ENCODE measurements at places on chromosomes 7 and 10.
A peak's percentile ranks its signal among the peaks of the same experiment; 100 is the strongest.

- DNase-seq, result no peak
These were observed 48.4 kb downstream of the ATE1 start for GRCh38 chr10:121879476-121879875.

GRCh38 chr10:106694696-106695095, 469.8 kb downstream of the SORCS1 start:
- no peak for DNase-seq

DNA sequence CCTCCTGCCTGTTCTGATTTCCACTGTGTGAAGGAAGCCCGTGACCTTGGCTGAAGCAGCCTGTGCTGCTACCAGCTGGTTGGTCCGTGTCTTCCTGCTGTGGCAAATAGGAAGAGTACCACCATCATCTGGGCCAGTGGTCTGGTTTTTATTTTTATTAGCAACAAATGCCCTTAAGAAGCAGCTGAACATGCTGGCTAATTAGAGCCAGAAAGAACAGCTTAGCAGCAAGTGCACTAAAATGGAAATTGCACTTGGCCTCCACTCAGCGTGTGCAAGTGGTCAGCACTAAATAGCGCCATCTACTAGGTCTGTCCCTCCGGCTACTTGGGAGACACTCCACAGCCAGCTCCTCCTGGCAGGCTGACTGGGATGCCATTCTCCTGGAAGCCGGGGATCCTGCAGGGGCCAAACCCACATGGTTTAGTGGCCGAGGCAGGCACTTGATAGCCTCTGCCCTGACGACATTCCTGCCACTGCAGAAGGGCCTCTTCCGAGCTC, 690.3 kb upstream of the FOXK1 start:
- DNase-seq, result no peak

- DNase-seq, result peak; percentile 1
These were observed 217.9 kb downstream of the ARHGAP21 start for GRCh38 chr10:24505759-24506158.

- no peak for DNase-seq
These were observed 43.1 kb downstream of the CHST15 start for GRCh38 chr10:124050021-124051015.

DNA sequence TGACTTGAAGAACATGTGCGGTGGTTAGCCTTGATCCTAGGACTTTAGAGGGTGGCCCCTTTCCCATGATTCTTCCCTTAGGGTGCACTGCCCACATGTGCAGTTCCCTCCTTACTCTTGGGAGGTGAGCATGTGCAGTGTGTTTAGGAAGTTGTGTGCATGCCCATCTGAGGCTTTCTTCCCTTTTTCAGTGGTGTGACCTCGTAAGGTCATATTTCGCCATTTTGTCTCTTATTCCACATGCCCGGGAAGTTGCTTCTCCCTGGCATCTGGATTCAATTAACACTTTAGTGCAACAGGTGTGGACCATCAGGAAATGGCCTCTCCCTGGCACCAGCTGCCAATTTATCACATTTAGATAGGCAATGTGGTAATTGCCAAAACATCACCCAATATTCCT, 380.6 kb upstream of the VSTM2A start:
- DNase-seq, result no peak

DNA sequence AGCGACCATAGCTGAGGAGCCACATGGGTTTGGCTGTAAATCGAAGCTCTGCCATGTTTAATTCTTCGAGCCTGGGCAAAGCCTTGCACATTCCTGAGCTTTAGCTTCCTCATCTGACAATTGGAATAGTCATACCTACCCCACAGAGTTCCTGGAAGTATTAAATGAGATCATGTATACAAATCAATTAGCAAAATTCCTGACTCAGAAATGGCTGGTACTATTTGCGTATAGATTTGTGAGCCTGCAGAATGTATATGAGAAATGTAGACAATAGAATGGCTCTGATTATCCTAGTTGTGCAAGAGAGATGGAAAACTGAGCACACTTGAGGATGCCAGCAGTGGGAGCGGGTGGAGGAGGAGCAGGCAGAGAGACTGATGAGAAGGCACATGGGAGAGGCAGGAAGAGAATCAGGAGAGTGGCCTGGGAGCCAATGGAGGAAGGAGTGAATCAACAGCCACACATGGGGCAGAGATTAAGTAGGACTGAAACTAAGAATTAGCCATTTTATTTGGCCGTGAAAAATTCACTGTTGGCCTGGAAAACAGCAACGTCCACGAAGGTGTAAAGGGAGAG, 128.0 kb upstream of the C1GALT1 start:
- no peak for DNase-seq

GRCh38 chr7:105775580-105775979, 100.8 kb downstream of the ATXN7L1 start:
- peak; percentile 15 for DNase-seq

GRCh38 chr10:30751678-30752331, 122.3 kb upstream of the LYZL2 start:
- DNase-seq, result no peak

- no peak for DNase-seq
These were observed 1.9 kb downstream of the PIK3AP1 start for GRCh38 chr10:96718304-96718990.

DNA sequence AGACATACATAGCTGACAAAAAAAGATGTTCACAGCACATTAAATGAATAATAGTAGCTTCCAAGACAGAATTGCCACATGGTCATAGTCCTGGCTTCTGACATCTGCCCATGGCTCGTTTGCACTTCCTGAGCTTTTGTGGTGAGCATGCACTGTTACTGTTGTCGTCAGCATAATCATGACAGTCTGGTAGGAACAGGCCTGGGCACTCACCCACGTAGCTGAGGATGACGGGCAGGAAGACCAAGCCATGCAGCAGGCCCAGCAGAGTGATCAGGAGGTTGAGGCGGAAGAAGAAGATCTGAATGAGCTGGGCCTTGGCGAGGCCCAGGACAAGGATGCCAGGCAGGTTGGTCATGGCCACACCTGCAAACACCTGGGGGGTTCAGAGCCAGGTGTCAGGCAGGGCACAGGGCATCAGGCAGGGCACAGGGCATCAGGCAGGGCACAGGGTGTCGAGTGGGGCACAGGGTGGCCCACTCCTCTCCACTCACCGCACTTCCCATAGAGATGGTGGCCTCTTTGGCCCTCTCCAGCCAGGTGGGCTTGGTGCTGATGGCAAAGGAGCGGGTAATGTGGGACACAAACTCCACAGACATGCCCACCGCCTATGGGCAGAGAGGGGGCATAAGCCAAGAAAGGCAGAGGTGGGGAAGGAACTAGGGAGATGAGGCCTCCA, 25.3 kb upstream of the NUDCD3 start:
- no peak for DNase-seq

- peak; percentile 17 for DNase-seq
These were observed 6.6 kb downstream of the CPA2 start for GRCh38 chr7:130273081-130273932.

DNA sequence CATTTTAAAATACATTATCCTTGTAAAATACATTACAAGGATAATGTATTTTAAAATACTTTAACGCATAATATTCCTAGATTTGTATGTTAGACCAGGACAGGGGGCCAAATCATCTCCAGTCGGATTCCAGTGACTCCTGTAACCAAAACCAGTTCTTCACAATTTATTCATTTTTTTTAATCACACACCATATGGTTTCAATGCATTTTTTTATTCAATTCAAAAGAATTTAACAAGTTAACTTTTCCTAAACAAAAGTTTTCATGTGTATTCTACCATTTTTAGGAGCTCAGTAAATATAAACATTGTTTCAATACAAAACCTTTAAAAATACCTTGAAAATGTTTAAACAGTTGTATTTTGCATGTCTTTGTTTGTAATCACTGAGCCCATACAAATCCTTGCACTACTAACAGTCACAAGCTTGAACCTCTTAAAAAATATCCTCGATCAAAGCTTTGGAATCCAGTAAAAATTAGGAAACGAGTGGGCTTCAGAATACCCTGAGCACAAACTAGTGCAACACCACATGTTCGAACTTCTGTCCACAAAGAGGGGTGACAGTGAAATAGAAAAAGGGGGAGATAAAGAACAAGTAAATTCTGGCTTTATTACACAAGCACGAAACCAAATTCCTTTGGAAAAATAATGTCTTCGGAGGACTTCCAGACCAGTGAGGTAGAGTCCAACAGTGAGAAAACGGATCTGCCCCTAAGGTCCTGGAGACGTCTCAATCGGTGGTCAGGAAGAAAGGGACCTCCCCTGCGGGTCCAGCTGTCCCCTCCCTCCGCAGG, 1.6 kb downstream of the CCDC71L start:
- no peak for DNase-seq

DNA sequence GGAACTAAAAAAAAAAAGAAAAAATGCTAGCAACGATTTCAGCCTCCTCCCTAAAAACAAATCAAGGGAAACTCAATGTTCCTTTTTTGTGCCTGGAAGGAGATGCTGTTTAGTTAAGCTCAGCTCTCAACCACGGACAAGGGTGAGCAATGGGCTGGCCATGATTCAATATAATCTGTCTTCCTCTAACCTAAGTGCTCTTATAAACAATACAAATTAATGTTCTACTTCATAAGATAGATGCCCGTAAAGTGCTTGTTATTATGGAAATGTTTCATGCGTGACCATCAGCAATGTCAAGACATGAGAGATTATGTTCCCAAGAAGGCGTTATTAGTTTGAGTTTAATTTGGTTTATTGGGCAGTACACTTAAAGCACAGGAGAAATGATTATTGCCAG, 320.3 kb downstream of the SFMBT2 start:
- peak; percentile 48 for DNase-seq

DNA sequence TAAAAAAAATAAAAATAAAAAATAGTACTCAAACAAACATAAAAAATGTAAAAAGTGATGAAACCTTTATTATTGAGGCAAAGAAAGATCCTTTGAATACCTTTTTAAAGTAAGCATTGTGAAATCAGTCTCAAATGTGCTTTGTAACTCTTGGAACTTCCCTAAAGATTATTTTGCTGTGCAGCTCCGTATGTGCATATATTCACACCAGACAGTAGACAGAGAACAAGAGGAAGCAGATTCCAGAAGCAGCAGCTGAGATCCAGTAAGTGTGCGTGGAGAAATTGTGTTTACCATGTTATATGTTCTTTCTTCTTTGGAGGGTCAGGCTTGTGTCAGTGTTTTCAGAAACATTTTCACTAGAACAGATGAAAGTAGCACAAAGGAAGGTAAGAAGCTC, 324.9 kb downstream of the AGMO start:
- DNase-seq, result no peak

DNA sequence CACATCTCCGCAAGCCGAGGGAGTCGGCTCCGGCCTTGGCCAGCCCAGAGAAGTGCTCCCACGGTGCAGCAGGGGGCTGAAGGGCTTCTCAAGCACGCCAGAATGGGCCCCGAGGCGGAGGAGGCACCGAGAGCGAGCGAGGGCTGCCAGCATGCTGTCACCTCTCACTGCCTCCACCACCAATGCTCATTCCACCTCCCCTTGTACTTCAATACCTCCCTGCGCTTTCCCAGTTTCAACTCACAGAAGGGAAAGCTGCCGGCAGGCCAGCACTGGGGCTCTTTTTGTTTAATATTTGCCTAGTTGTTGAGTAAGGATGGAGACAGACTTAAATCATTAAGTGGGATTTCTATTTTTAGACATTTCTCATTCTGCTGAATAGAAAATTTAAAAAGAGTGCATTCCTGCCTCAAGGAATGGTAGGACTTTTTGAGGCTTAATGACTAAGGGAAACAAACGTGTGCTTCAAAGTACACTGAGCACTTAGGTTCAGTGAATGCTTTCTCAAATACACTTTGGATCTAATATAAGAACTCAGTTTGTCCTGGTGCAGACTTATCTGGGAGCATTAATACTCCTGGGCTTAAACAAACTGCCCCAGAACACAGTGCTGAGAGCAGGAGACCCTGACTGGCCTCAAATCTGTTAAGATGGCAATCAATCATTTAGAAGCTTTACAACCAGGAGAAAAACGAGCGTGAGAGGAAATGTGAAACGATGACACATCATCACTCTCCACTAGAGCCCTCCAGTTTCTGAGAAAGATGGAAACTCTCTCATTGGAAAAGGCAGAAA, 131.2 kb downstream of the RALA start:
- DNase-seq, result peak; percentile 84

- no peak for DNase-seq
These were observed 116.0 kb downstream of the GRK5 start for GRCh38 chr10:119323085-119324016.

- no peak for DNase-seq
These were observed 1.5 kb upstream of the EBLN1 start for GRCh38 chr10:22219308-22219707.

DNA sequence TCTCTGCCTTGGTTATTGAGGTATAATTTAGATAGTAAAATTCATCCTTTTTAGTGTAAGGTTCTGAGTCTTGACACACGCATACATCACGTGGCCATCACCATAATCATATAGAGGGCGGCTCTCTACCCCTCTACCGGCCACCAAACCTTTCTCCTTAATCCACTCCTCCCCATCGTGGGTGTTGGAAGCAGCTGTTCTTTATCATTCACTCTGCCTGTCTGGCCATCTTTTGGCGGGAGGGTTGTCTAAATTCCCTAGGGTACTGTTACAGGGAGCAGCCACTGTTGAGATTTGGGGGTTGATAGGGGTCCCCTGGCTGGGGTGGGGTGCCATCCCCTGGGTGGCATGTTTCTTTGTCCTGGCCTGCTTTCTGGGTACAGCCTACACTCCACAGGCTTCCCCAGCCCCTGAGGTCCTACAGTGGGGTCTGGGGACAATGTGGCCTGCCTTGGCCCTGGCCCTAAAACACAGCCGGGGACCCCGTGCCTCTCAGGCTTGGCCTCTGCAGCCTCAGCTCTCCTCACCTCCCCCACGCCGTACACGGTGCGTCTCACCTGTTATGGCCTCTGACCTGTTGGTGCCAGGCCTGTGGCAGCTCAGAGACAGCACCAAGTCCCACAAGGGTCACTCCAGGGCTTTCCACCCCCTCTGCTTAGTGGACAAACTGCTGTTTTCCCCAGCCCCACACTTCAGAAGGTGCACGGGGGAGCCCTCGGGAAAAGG, 17.5 kb downstream of the AMZ1 start:
- no peak for DNase-seq

- no peak for DNase-seq
These were observed 495.8 kb downstream of the PARD3 start for GRCh38 chr10:34319197-34319846.

DNA sequence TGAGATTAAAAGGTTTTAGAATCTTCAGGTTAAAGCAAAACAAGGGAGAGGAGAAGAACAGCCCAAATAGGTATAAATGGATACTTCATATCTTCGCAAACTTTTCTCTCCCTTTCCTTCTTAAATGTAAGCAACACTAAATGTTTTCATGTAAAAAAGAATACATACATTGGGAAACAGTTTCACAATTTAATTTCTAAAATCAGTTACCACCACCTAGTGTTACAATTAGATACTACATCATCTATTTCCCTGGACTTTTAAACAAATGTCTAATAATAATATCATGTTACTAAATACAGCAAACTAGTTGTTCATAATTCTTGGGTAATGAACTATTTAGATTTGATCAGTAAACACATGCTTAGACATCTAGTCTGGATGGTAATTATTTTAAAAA, 35.8 kb downstream of the MINDY3 start:
- DNase-seq, result peak; percentile 8

GRCh38 chr10:17430647-17431355, 23.6 kb downstream of the ST8SIA6 start:
- peak; percentile 38 for DNase-seq

GRCh38 chr10:27494116-27494805, 9.8 kb upstream of the RAB18 start:
- DNase-seq, result no peak

GRCh38 chr10:124917428-124918190, 24.3 kb upstream of the ZRANB1 start:
- no peak for DNase-seq
